Naive thymus-derived CD4-positive, alpha-beta T cell (primary cell): ENCODE measurements at places on chromosomes 7 and 10.

GRCh38 chr10:93065675-93066543 is 5.3 kb downstream of the CYP26C1 start:
- DNase-seq: no peak

GRCh38 chr10:129500617-129501339 is 33.7 kb downstream of the MGMT start:
- DNase-seq: no peak

DNA sequence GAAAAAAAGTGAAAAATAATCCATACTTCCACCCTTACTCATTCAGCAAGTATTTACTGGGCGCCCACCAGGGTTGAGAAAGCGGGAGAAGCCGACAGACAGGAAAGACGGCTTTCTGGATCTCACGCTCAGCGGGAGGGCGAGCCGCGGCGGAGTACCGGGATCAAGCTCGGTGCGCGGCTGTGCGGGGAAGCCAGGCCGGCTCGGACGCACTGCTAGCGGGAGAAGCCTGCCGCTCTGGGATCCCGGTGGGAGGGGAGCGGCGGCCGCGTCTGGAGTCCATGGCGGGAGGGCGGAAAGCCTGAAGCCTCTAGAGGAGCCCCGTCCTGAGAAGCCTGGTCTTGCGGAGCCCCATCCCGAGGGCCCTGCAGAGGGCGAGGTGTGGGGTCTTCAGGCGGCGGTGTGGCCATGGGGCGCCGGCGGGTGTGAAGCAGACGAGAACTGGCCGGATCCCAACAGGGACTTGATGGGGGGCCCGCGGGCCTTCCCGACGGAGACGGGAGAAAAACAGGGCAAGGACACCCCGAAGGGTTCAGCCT is 82.9 kb downstream of the VIPR2 start:
- no peak for DNase-seq

DNA sequence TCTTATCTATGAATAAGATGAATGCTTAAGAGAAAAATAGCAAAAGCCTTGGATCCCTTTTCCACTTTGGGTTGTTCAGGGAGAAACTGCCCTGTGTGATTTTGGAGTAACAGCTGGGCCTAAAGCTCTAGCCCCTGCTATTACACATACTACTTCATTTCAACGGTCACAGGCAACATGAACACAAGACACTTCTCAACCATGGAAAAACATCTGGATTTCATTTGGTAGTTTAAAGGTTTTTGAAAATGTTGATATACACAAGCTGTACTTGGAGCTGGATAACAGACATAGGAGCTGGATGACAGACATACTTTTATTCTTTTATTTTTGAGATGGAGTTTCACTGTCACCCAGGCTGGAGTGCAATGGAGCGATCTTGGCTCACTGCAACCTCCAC is 2.7 kb upstream of the CHUK start:
- no peak for DNase-seq

- DNase-seq: no peak
These were observed 6.6 kb upstream of the INSIG1 start for GRCh38 chr7:155291045-155291530.

DNA sequence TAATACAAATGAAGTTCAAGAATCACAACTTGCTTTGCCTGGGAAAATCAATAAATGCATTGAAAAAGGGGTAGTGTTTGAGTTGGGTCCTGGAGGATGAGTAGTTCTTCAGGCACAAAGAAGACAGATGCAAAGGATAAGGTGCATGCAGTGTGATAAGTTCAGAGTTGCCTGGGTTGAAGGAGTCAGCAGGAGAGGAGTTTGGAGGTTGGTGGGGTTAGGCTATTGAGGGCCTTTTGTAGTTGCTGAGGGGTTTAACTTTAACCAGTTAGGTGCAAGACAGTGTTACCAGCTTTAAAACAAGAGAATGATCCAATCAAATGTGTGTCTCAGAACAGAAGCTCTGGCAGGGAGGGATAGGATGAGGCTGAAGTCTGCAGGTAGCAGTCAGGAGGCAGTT is 44.3 kb upstream of the GLCCI1 start:
- DNase-seq: no peak

DNA sequence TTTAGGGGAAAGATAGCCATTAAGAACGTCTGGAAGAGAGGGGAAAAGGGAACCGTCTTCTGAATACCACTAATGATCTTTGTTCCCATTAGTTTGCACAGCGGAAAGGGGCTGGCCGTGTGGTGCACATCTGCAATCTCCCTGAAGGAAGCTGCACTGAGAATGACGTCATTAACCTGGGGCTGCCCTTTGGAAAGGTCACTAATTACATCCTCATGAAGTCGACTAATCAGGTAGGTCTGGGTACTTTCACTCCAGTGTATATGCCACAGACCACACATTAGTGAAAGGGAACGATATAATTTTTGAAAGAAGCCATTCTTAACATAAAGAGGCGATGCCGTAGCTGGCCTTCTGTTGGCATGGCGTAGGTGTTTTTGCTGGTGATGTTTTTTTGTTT is 74.3 kb upstream of the PDCD4 start:
- DNase-seq: no peak

DNA sequence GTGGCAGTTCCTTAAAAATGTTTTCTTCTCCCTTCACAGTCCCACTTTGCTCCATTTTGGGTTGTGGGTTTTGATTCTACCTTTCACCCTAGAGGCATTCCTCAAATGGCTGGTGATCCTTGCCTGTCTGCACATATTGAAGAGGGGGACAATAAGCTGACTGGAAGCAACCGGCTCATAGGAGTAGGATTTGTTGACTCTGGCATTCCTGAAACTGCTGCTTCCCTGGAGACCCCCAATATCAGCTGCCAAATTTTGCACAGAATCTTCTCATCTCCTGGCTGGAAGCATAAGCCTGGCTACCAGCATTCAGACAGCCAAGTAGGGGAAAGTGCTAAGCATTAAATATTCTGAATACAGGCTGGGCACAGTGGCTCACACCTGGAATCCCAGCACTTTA is 53.7 kb downstream of the KIF5B start:
- DNase-seq: no peak

DNA sequence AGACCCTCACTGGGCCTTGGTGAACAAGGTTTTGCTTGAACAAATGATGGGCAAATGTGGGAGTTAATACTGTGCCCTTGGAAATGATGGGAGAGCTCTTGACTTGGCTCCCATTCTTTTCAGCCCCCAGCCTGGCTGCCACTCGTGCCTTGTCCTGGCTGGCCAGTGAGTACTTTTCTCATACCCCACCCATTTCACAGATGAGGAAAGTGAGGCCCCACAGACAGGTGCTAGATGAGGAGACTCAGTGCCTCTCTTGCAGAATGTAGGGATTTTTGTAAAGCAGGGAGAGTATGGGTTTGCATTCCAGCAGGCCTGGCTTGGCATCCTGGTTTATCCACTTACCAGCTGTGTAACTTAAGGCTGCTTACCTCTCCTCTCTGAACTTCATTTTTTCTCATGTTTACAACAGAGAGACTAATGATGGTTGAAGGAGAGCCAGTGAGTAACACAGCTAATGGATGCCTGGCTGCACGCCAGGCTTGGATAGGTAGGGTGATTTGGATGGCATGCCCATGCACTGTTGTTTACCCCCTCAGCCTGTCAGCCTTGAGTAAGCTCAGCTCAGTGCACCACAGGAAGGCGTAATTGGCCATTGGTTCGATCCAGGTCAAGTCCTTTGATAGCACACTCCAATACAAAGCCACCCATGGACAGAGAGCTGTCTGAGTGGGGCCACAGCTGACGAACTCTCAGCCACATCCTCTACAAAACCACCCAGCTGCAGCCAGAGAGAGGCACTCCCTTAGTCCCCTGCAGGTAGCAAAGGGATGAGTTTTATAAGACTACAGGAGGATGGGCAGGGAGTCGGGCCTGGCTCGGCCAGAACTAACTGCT is 436.8 kb downstream of the RPS24 start:
- no peak for DNase-seq

- DNase-seq: peak; percentile 30
These were observed 60.2 kb downstream of the MPP7 start for GRCh38 chr10:28242555-28243204.

GRCh38 chr10:76675561-76675950 is 962.1 kb downstream of the KCNMA1 start:
- DNase-seq: no peak

DNA sequence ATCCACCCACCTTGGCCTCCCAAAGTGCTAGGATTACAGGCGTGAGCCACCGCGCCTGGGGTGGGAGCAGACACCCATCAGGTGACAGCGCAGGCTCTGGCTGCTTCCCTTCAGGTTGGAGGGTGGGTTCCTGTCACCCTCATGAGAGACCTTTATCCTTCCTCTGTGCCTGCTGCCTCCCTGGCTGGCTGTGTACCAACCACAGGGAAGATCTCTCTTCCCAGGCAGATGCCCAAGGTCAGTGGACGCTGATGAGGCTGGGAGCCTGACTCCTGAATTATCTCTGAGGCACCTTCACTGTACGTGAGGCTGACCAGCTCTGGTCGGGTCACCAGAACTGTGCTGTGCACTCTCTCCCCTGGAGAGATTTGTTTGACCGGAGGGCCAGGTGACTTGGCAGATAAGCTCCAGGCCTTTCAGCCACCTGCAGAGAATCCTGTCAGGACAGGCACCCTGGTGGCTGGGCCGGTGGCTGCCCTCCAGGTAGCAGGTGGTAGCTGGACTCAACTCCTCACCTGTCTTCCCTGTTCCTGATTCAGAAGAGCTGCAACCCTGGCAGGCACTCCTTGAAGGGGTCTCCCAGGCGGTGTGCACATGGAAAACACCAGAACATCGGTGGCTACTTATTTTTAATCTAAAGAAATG is 251.9 kb downstream of the GLRX3 start:
- no peak for DNase-seq

DNA sequence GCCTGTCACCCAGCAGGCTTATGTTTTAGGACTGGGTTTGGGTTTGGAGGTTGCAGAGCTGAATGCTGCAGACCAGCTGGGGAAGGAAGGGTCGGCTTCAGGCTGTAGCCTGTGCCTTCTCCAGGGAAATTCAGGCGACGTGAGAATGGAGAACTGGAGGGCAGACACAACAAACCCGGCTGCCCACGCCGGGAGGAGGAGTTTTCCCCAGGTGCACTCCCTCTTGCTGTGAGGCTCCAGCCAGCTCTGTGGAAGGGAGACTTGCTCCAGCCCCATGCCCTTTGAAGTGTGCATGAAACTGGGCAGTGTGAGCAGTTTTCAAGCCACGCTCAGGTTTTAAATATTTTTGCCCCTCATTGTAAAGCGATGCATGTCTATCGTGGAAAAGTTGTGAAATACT is 279.1 kb downstream of the CCSER2 start:
- DNase-seq: no peak

DNA sequence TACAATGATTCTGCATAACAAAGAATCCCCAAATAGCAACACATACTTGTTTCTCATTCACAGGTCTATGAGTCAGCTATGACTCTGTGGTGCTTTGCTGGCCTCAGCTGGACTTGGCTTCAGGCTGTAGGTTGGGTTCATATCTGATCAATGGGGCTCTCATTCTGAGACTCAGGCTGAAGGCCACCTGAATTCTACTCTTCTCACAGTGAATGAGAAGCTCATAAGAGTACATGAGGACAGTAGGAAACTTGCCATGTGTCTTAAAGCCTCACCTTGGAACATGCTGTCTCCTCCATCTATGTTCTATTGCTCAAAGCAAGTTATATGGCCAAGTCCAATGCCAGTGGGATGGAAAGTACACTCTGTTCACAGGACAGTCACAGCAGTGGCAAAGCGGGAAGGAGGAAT is 292.9 kb downstream of the BMPER start:
- no peak for DNase-seq

DNA sequence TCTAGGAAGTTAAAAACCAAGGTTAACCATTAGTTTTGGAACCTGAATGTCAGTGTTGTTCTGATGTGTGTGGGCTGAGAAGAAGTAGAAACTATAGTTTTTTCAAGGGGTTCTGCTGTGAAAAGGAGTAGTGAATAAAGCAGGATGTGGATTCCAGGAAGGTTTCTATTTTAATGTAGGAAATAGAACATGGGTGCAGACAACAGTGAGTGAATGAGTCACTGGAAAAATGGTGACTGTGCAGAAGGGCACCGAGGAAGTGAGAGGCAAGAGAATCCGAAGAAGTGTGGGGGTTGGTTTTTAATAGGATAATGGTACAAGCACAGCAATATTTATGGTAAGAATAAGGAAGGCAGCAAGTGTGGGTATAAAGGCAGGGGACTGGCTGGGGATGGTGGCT is 120.4 kb downstream of the ARHGAP21 start:
- no peak for DNase-seq

DNA sequence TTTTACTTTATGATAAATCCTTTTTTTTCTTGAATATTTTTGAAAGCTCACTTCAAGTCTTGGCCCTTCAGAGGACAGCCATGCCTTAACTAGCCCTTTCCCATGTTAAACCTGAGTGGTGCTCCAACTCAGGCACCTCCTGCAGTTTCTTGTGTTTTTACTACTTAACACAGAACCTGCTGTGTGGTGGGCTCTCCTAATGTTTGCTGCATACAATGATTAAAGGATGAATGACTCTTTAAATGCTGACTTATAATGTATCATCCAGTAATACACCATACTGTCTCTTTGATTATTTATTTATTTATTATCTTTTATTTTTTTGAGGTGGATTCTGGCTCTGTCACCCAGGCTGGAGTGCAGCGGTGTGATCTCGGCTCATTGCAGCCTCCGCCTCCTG is 179.4 kb downstream of the SEMA3E start:
- DNase-seq: no peak

DNA sequence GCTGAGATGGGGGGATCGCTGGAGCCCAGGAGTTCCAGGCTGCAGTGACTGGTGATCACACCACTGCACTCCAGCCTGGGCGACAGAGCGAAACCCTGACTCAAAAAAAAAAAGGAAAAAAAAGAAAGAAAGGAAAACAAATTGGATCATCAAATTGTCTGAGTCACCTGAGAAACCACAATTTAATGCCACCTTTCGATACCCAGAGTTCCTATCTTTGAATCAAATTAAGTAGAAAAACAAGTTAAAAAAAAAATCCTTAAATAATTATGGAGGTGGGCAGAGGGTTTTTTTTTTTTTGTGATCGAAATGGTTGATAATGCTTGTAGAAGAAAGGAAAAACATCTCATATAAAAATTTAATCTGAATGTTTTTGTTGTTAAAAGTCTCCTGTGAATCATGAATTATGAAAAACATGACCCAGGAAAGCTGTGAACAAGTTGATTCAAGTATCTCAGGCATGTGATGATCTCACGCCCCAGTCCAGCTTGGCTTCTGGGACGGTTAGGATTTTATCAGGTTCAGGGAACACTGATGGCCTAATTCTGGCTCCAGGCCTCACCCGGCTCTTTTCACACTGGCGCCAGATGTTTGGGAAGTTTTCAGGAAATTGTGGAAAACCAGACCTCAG is 25.3 kb upstream of the CUX1 start:
- no peak for DNase-seq

GRCh38 chr10:104274762-104275721 is 6.1 kb downstream of the GSTO2 start:
- peak; percentile 35 for DNase-seq

GRCh38 chr10:125415006-125415633 is 254.8 kb upstream of the CTBP2 start:
- DNase-seq: no peak

GRCh38 chr7:103574576-103574975 is 128.6 kb upstream of the SLC26A5 start:
- DNase-seq: no peak

DNA sequence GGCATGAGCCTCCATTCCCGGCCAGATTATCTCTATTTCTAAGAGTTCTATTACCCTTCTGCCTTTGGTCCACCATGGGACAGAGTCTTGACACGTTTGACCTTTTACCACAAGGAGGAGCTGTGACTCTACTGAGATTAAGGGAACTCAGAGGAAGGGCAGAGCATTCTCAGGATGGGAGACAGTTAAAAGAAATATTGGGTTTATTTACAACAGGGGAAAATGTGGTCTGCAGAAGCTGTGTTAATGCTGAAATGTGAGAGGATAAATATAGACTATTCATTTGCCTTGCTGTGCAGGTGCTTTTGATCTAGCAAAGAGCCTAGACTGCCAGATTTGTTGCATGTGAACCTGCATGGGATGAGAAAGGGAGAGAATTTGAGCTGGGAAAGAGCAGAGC is 45.8 kb upstream of the PRSS58 start:
- DNase-seq: peak; percentile 40
